Kidney (tissue), 22 donors: ENCODE measurements at places on chromosomes 1 and 21. TPM values are rescaled to one million over a fixed set of nuclear protein-coding genes. Genes with fewer than 3 reads are reported as not detected.

NHLH1 gene
- not detected for polyA plus RNA-seq

SPATA6 gene
- polyA plus RNA-seq, result 5.6 TPM

KRTAP20-2 gene
- not detected for polyA plus RNA-seq

OXCT2 gene
- polyA plus RNA-seq, result 0.32 TPM

SLC6A9 gene
- polyA plus RNA-seq, result 2.0 TPM

FAAH gene
- 50.7 TPM for polyA plus RNA-seq

OR2T29 gene
- polyA plus RNA-seq, result not detected

RGS16 gene
- polyA plus RNA-seq, result 7.7 TPM

HSPG2 gene
- 60.4 TPM for polyA plus RNA-seq

AGT gene
- 65.1 TPM for polyA plus RNA-seq

KLF17 gene
- polyA plus RNA-seq, result not detected

BARHL2 gene
- polyA plus RNA-seq, result not detected

XCL1 gene
- not detected for polyA plus RNA-seq

CFHR3 gene
- not detected for polyA plus RNA-seq

PTPN22 gene
- 0.32 TPM for polyA plus RNA-seq

DIO1 gene
- polyA plus RNA-seq, result 40.6 TPM

TFF3 gene
- 10.0 TPM for polyA plus RNA-seq

S100A12 gene
- 2.7 TPM for polyA plus RNA-seq

AADACL3 gene
- polyA plus RNA-seq, result not detected

BTBD8 gene
- polyA plus RNA-seq, result 0.99 TPM

CA6 gene
- polyA plus RNA-seq, result not detected

MEGF6 gene
- 2.8 TPM for polyA plus RNA-seq

CHIA gene
- polyA plus RNA-seq, result 0.52 TPM

C1orf53 gene
- polyA plus RNA-seq, result 8.9 TPM

PTPN14 gene
- 5.1 TPM for polyA plus RNA-seq

RAB42 gene
- polyA plus RNA-seq, result 0.32 TPM

FCMR gene
- polyA plus RNA-seq, result 1.3 TPM

NBPF4 gene
- not detected for polyA plus RNA-seq

CYP2J2 gene
- polyA plus RNA-seq, result 4.6 TPM

PODN gene
- 1.4 TPM for polyA plus RNA-seq

SELP gene
- 12.5 TPM for polyA plus RNA-seq

RGS4 gene
- 2.0 TPM for polyA plus RNA-seq

FHL3 gene
- 8.2 TPM for polyA plus RNA-seq

LINGO4 gene
- polyA plus RNA-seq, result 0.32 TPM

RIMS3 gene
- 1.6 TPM for polyA plus RNA-seq

DNM3 gene
- 5.9 TPM for polyA plus RNA-seq

DIRAS3 gene
- 13.2 TPM for polyA plus RNA-seq
